ENCODE measurements at places on chromosomes 11 and 22. TPM values are rescaled to one million over a fixed set of nuclear protein-coding genes. Genes with fewer than 3 reads are reported as not detected.

DNA sequence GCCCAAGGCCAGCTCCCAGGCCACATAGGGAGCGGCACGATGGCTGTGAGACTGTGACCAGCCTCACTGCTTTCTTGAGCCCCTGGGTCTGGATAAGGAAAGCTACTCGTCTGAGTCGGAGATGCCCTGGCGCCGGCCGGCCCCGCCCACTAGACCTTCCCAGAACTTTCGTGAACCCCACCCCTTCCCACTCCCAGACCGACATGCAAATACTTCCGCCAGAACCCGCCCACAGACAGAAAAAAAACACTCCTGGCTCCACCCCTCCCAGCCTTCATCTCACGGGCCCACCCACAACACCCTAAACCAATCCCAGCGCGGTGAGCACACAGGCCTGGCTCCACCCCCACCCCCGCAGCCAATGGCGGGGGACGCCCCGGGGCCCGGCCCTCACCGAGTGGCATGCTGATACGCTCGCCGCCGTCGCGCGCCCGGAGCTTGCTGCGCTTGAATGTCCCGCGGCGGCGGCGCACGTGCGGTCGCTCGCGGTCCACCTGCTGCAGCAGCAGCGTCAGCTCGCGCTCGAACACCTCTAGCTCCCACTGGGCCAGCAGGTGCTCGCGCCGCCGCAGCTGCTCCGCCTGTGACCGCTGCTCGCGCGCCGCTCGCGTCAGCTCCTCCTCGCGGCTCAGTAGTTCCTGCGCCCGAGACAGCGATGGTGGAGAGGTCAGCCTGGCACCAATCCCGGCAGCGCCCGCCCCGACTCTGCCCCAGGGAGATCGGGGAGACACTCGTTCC lies 7.0 kb downstream of the MAP3K11 start:
- H3K27me3 ChIP-seq: no peaks in the 10 kb centered on the region
- peak overlapping the region; percentile 62 for H3K27ac ChIP-seq
- peak; percentile 95 for DNase-seq
- peaks cover 15% of the 10 kb centered on the region for H3K4me1 ChIP-seq

- H3K27me3 ChIP-seq: no peaks in the 10 kb centered on the region
- H3K4me1 ChIP-seq: peaks cover 13% of the 10 kb centered on the region
- no peaks in the 10 kb centered on the region for H3K36me3 ChIP-seq
These were observed 43.5 kb upstream of the TCF20 start for GRCh38 chr22:42313804-42314581.

DNA sequence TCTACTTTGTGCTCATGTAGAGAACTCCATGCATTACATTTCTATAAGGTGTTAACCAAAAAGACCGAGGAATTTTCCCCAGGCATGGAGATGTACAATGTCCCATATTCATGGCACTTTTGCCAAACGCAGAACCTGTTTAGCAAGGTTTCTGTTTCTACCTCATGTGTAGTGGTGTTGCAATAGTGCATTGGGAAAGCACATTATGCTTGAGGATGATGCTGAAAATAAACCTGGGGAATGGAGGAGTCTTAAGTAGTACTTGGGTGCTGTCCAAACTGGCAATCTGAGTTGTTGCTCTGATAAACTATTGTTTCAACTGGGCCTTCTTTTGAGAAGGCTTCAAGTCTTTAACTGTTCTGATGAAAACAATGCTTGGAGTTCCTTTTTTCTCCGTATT lies 11.5 kb upstream of the MUC15 start:
- DNase-seq: no peak
- no peak overlapping the region for H3K4me3 ChIP-seq
- H3K36me3 ChIP-seq: no peaks in the 10 kb centered on the region
- H3K27ac ChIP-seq: no peak overlapping the region

DNA sequence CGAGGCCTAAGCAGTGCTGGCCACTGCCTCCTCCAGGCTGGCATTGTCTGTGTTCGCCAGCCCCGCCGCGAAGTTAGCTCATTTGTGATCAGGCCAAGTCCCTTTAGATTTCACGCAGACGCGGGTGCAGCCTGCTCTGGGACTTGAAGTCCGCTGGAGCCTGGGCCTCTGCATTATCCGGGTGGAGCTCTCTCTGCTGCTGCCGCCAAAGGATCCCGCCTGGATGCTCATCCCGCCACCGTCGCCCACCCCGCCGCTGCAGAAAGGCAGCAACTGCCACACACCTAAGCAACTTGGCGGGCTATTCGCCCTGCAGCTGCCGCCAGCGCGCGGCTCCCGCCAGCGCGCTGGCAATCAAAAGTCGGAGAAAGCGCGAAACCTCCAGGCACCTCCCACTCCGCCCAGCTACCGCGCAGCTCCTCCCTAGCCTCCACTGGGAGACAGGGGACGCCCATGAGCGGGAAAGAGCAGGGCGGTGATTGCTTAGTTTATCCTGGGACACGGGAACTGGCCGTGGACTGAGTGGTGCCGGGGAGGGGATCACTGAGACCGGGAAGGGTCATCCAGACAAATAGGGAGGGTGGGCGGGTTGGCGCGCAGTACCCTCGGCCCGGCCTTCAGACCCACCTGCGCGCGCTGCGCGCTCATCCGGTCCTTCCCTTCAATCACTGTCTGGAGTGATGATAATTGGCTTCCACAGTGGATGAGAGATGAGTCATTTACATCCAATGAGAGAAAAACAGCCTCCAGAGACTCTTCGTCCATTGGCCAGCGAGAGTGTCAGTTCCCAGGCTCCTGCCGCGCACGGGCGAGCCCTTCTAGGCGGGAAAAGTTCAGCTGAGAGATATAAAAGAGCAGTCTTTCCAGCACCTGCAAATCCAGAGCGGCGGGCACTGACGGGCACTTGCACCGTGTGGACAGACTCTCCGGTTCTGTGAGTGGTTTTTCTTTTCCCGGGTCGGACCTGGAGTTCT lies at the start of gene FAM111B:
FAM111B (plus strand) TSS at position 875 of the 974 bp plus-strand sequence. CDS start 2,389 bp downstream, outside the sequence.
- H3K4me1 ChIP-seq: peaks cover 5% of the 10 kb centered on the region
- peak; percentile 93 for DNase-seq
- no peaks in the 10 kb centered on the region for H3K27me3 ChIP-seq
- H3K36me3 ChIP-seq: no peaks in the 10 kb centered on the region
- H3K4me3 ChIP-seq: peak within 1 kb of the TSS; percentile 62

DNA sequence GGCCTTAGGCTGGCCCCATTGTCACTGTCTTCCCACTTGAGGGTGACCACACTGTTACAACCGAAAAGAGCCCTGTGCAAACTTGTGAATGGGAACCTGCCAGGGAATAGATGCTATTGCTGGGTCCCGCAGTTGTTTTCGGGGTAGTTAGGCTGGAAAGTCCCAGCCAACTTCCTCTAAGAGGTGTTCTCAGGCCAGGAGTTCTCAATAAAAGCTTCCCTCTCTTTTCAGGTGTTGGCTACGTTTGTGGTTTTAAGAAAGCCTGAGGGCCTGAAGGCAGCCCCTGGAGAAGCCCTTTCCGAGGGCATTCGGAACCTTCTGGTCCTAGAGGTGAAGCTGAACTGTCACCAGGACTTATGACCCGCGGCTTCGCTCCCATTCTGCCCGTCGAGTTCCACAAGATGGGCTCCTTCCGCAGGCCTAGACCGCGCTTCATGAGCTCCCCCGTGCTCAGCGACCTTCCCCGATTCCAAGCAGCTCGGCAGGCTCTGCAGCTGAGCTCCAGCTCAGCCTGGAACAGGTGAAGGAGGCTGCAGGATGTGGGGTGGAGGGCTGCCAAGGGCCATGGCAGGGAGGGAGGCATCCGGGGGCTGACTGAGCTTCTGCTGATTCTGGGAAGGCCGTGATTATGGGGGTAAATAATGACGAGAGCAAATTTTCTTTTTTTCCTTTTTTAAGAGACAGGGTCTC lies 104.8 kb downstream of the PRR5L start:
- no peaks in the 10 kb centered on the region for H3K27me3 ChIP-seq
- no peak overlapping the region for H3K4me3 ChIP-seq
- H3K27ac ChIP-seq: no peak overlapping the region
- no peak for DNase-seq
- peaks cover 18% of the 10 kb centered on the region for H3K36me3 ChIP-seq
- no peaks in the 10 kb centered on the region for H3K4me1 ChIP-seq

DNA sequence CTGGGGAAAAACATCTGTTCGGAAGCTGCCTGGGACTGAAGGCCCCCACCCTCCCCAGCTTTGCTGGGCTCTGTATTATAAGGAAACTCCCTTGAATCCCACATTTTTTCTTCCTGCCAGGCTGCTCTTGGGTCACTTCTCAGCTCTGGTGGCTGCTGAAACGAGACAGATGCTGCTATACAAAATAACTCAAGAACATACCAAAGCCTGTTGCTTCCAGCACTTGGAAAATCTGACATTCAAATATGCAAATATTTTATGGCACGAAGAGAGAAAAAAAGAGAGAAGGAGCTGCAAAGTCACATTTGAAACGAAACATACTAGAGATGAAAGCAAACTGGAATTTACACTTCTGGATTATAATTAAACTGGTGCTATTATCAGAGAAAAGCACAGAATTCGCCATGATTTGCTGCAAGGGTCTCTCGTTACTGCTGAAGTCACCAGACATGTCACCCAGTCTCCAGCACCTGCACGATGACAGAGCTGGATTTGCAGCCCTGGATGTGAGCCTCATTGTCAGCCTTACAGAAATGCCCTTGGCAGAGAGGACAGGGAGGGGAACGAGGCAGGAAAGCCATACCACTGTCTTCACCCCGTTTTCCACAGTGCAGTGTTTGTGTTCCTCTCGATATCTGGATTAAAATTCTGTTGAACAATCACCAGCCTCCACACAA lies 47.9 kb upstream of the IGSF9B start:
- H3K27ac ChIP-seq: no peak overlapping the region
- H3K36me3 ChIP-seq: no peaks in the 10 kb centered on the region
- no peaks in the 10 kb centered on the region for H3K4me1 ChIP-seq
- DNase-seq: no peak
- H3K27me3 ChIP-seq: no peaks in the 10 kb centered on the region
- no peak overlapping the region for H3K4me3 ChIP-seq

GRCh38 chr11:6546735-6547134 lies 49.7 kb downstream of the DNHD1 start:
- H3K4me1 ChIP-seq: no peaks in the 10 kb centered on the region
- peaks cover 3% of the 10 kb centered on the region for H3K36me3 ChIP-seq
- no peak overlapping the region for H3K4me3 ChIP-seq
- no peak for DNase-seq
- H3K27ac ChIP-seq: no peak overlapping the region
- no peaks in the 10 kb centered on the region for H3K27me3 ChIP-seq

- H3K36me3 ChIP-seq: no peaks in the 10 kb centered on the region
- no peak overlapping the region for H3K27ac ChIP-seq
These were observed 170.4 kb downstream of the ETS1 start for GRCh38 chr11:128416976-128417375.

- no peaks in the 10 kb centered on the region for H3K4me1 ChIP-seq
- no peak overlapping the region for H3K4me3 ChIP-seq
- DNase-seq: no peak
These were observed 4.0 kb downstream of the SULT4A1 start for GRCh38 chr22:43858156-43858895.

GRCh38 chr11:128726458-128727139 lies 32.7 kb downstream of the FLI1 start:
- no peak overlapping the region for H3K4me3 ChIP-seq
- H3K4me1 ChIP-seq: peaks cover 8% of the 10 kb centered on the region
- no peak for DNase-seq

- H3K27me3 ChIP-seq: no peaks in the 10 kb centered on the region
- no peak overlapping the region for H3K4me3 ChIP-seq
- H3K4me1 ChIP-seq: no peaks in the 10 kb centered on the region
- no peak for DNase-seq
- H3K36me3 ChIP-seq: no peaks in the 10 kb centered on the region
- no peak overlapping the region for H3K27ac ChIP-seq
These were observed 15.4 kb upstream of the TTLL12 start for GRCh38 chr22:43202326-43202725.

GRCh38 chr11:30983143-30983542 lies 386.4 kb downstream of the DCDC1 start:
- DNase-seq: no peak
- no peak overlapping the region for H3K4me3 ChIP-seq
- no peaks in the 10 kb centered on the region for H3K36me3 ChIP-seq
- no peak overlapping the region for H3K27ac ChIP-seq
- no peaks in the 10 kb centered on the region for H3K4me1 ChIP-seq
- H3K27me3 ChIP-seq: no peaks in the 10 kb centered on the region

GRCh38 chr22:23696326-23696851 lies 5.6 kb downstream of the RGL4 start:
- H3K27me3 ChIP-seq: no peaks in the 10 kb centered on the region
- H3K36me3 ChIP-seq: no peaks in the 10 kb centered on the region
- DNase-seq: no peak

Gene VPS51
- 159 TPM for total RNA-seq

Gene MS4A6A
- 10.5 TPM for total RNA-seq

Gene MRPL21
- 104 TPM for total RNA-seq

Gene OR2D2
- not detected for total RNA-seq

Gene SLC22A12
- total RNA-seq: not detected

Gene SHISAL1
- total RNA-seq: 6.6 TPM

Gene KREMEN1
- total RNA-seq: 20.2 TPM
